ENCODE measurements at places on chromosomes 4 and X. TPM values are rescaled to one million over a fixed set of nuclear protein-coding genes. Genes with fewer than 3 reads are reported as not detected.

Gene RAB9B
- total RNA-seq = 0.13 TPM

Gene YIPF6
- 19.8 TPM for total RNA-seq

GRCh38 chr4:143234153-143234552 lies 49.4 kb downstream of the USP38 start:
- DNase-seq = no peak

- DNase-seq = no peak
Measured at GRCh38 chr4:74414149-74414809, 30.7 kb upstream of the AREG start.

DNA sequence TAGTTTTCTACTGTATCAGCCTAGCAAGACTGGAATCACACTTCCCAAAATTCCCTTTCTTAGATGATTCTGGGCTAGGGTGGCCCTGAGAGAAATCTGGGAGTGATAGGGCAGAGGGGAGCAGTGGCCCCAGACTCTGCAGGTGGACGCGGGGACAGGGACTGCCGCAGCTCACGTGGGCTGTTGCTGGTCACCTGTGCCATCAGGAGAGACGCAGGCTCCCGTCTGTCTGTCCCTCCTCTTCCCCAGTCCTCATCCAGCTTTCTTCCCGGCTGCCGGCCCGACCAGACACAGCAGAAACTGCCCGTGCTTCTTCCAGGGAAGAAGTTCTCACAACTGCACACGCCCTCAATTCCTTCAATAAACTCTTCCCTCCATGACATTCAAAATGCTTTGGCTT lies 86.4 kb downstream of the AFAP1 start:
- no peak for DNase-seq

- no peak for DNase-seq
Measured at GRCh38 chr4:15117270-15117946, 115.1 kb downstream of the CPEB2 start.

DNA sequence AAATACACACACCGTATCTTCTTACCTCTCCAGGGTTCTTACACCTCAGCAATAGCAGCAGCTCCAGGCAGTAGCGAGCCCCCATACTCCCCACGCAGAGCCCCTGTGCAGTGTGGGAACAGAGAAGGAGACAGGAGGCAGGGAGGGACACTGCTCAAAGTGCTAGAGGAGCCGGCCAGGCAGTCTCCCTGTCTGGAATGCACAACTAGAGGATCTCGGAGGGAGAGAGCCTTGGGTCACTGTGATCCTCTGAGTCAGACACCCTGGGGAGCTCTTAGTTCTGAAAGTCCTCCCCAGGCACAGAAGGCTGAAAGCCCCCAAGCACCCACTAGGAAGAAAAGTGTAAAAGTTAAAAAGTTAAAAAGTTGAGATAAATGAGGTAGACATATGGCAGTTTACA lies 16.0 kb downstream of the AMELX start:
- peak; percentile 0 for DNase-seq
